ENCODE measurements at places on chromosomes 5 and 9. TPM values are rescaled to one million over a fixed set of nuclear protein-coding genes. Genes with fewer than 3 reads are reported as not detected.

- DNase-seq, result peak; percentile 79
Measured at GRCh38 chr9:12813960-12814876, 39.4 kb downstream of the LURAP1L start.

DNA sequence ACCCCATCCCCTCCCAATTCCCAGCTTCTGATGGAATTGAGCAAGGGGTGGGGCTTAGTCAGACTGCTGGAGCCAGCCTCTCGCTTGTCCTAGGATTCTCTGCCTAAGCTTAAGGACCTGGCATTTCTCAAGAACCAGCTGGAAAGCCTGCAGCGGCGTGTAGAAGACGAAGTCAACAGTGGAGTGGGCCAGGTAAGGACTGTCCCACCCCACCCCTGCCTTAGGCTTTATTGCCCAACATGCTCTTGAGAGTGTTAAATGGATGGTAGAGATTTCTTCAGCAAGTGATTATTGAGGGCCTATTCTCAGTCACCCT is 1.1 kb downstream of the SLC35A4 start:
- no peak for DNase-seq

Gene ZNF483
- polyA plus RNA-seq, result 6.4 TPM

DNA sequence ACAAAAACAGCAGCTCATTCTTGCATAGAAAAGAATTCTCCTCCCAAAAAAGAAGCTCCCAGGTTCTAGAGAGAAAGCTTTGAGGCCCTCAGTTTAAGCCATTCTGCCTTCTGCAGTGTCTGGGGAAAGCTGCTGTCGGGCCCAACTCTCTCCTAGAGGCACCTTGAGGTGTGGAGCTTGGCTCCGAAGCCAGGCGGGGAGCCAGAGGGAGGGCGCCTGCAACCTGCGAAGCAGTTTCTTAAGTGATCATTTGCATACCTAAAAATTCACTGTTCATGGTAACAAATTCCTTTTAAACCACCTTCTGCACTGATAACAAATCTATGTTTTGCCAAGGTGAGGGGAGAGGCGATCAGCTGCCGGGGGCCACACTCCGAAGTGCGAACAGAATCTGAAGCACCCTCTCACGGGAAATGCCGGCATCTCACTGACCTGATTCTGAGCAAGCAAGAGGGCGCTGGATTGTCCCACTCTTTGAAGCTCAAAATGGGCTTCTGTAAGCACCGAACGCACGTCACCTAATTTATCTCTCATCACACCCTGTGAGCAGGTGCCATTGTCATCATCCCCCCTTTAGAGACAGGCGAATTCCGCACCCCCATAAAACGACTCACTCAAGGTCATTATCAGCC is 86.1 kb downstream of the GTF3C4 start:
- no peak for DNase-seq

DNA sequence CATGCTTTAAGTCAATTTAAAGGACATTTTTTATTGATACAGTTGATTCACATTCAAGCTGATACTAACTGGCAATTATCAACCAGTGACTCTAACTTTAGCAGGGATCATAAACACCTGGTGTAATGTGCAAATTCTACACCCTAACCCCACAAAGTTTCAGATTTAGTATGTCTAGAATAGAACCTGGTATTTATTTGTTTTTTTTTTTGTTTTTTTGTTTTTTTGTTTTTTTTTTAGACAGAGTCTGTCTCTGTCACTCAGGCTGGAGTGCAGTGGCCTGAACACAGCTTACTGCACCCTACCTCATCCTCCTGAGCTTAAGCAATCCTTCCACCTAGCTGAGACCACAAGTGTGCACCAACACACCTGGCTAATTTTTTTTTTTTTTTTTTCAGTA is 311.2 kb upstream of the SEMA6A start:
- DNase-seq, result no peak
